Germinal center (tissue), 1 donor: ENCODE measurements at places on chromosomes 11 and 22.

GRCh38 chr11:38332046-38332445 is 1734.0 kb upstream of the RAG2 start:
- DNase-seq: no peak

GRCh38 chr11:118922745-118923627 is 2.7 kb downstream of the BCL9L start:
- DNase-seq: no peak

GRCh38 chr11:16863389-16863788 is 124.9 kb downstream of the C11orf58 start:
- no peak for DNase-seq

- peak; percentile 34 for DNase-seq
Measured at GRCh38 chr11:125591649-125592304, 875 bp upstream of the STT3A start.

DNA sequence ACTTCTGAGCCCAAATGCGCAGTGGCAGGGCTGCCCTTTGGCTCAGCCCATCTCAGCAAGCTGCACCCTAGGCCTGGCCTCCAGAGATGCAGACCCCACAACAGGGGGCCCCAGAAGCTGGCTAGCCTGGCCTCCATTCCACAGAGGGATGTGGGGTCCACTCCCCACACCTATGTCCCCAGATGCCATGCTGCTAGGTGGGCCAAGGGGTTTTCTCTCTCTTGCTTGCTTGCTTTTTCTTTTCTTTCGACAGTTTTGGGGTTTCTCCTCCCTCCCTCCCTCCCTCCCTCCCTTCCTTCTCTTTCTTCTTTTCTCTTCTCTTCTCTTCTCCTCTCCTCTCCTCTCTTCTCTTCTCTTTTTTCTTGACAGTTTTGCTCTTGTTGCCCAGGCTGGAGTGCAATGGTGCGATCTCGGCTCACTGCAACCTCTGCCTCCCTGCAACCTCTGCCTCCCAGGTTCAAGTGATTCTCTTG is 9.6 kb downstream of the SCARF2 start:
- no peak for DNase-seq

- DNase-seq: no peak
Measured at GRCh38 chr11:96906476-96906875, 516.7 kb downstream of the JRKL start.
